ENCODE measurements at places on chromosomes 3 and 15. TPM values are rescaled to one million over a fixed set of nuclear protein-coding genes. Genes with fewer than 3 reads are reported as not detected.

The MKRN2OS gene
- total RNA-seq = not detected

The MPI gene
- total RNA-seq = 59.5 TPM

The GABRR3 gene
- total RNA-seq = not detected

The TMEM212 gene
- not detected for total RNA-seq

The AP3B2 gene
- 0.22 TPM for total RNA-seq

The DET1 gene
- total RNA-seq = 9.4 TPM

The GNB4 gene
- 62.5 TPM for total RNA-seq

The CIB2 gene
- total RNA-seq = 3.6 TPM

The ZNF106 gene
- total RNA-seq = 97.6 TPM

The LXN gene
- 196 TPM for total RNA-seq

The PAK6 gene
- under 0.01 TPM for total RNA-seq

The SNRPA1 gene
- total RNA-seq = 36.4 TPM

The ASB14 gene
- under 0.01 TPM for total RNA-seq

The DUOXA2 gene
- not detected for total RNA-seq

Data from uterine smooth muscle cell (primary cell).